ENCODE measurements at places on chromosomes 7 and 10.

GRCh38 chr7:71706597-71706975 lies 574.6 kb downstream of the GALNT17 start:
- DNase-seq, result no peak

DNA sequence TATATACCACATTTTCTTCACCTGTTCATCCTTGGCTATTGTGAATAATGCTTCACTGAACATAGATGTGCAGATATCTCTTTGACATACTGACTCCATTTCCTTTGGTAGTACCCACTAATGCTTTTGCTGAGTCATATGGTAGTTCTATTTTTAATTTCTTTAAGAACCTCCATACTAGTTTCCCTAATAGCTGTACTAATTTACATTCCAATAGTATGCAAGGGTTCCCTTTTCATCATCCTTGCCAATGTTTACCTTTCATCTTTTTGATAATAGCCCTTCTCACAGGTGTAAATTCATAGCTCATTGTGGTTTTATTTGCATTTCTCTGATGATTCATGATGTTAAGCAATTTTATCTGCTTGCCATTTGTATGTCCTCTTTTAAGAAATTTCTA lies 159.9 kb downstream of the CALCR start:
- DNase-seq, result no peak

DNA sequence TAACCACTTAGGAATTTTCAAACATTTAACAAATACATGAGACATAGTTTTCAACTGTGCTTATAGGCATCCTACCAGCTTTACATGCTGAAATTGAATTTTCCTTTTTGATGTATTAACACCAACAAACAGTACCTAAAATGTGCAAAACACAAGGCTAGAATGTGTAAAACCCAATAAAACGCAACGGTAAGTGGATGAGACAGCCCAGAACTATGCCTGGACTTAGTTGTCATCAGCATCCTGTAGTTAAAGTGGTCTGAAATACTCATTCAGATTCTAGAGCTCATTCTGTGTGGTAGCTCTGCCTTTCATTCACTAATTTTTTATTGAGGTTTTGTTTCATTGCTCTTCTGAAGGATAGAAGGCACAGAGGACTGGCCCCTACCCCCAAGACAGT lies 137.1 kb downstream of the BMPER start:
- DNase-seq, result no peak

GRCh38 chr7:130923930-130924329 lies 189.9 kb upstream of the KLF14 start:
- no peak for DNase-seq

- DNase-seq, result no peak
Measured at GRCh38 chr10:14564268-14564744, 210.4 kb downstream of the FAM107B start.

DNA sequence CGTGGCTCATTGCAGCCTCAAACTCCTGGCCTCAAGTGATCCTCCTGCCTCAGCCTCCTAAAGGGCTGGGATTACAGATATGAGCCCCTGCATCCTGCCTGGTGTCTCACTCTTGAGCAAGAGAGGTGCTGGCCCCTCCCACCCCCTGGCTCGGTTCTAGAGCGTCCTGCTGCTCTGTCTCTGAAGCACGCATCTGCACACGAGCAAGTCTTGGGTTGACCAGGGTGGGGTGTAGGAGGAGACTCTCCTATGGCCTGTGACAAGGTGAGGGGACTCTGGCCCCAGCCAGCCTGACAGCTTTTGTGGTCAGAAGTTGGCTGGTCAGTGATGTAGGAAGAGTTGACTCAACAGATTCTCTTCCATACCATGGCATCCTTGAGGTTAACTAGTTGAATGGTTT lies 110.7 kb upstream of the CARD11 start:
- no peak for DNase-seq

GRCh38 chr10:60187691-60188090 lies 202.0 kb downstream of the ANK3 start:
- no peak for DNase-seq

DNA sequence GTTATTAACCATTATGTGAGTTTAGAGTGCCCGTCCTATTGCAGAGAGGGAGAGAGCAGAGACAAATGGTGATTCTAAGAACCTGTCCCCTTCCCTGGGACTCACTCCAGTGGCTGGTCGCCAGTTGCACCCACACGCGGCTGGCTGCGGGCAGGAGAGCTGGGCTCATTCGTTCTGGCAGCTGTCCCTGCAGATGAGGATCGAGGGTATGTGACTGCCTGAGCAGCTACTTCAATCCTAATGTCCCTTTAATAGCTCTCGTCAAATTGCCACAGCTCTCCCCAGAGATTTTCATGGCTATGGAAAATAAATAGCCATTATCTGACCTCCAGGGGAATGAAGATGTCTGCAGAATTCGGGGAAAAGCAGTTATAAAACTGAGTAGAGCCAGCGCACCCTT lies 41.6 kb downstream of the RBM28 start:
- DNase-seq, result no peak

DNA sequence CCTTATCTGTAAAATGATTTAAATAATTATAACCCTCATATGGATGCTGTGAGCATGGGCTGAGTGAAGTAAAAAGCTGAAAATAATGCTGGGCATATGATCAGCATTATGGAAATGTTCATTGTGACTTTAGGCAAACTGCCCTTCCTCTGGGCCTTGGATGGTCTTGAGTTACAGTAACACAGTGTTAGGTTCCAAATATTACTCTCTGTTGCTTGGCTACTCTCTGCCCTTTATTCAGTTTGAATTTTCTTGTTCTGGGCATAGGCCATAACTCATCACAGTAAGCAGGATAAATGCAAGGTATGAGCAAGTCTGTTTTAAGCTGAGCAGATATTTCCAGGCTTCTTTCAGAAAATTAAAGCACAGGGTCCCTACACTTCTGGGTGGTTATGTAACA lies 868.0 kb downstream of the KCNMA1 start:
- no peak for DNase-seq

- DNase-seq, result no peak
Measured at GRCh38 chr7:112056409-112056808, 149.8 kb downstream of the DOCK4 start.

GRCh38 chr7:27434756-27435400 lies 192.3 kb downstream of the EVX1 start:
- no peak for DNase-seq

GRCh38 chr7:18844735-18845134 lies 272.7 kb downstream of the TWIST1 start:
- no peak for DNase-seq

DNA sequence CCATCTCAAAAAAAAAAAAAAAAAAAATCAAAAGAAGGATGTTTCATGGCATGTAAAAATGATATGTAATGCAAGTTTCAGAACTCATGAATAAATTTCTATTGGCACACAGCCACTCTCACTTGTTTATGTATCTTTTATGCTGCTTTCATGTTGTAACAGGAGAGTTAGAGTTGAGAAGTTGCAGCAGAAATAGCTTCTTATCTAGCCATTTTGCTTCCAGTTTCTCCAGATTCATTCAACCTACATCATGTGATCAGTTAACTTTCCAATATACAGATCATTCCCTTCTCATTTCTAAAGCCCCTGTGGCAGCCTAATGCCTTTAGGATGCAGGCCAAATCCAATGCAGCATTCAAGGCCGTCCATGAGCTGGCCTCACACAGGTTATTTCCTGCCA lies 30.4 kb downstream of the ZNF786 start:
- DNase-seq, result no peak

DNA sequence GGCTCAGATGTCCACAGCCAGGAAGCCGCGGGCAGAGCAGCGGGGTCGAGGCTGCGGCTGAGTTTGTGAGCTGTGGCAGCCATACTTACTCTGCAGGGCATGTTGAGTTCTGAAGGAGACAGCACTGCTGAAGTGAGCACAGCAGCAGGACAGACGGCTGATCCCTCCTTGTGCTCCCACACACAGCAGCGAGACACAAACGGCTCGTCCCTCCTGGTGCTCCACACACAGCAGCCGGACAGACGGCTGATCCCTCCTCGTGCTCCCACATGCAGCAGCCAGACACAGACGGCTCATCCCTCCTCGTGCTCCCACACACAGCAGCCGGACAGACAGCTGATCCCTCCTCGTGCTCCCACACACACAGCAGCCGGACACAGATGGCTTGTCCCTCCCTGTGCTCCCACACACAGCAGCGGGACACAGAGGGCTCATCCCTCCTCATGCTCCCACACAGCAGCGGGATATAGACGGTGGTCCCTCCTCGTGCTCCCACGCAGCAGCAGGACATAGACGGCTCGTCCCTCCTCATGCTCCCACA lies 305.1 kb downstream of the PTPRN2 start:
- no peak for DNase-seq

GRCh38 chr7:86158111-86158510 lies 485.6 kb upstream of the GRM3 start:
- DNase-seq, result no peak

DNA sequence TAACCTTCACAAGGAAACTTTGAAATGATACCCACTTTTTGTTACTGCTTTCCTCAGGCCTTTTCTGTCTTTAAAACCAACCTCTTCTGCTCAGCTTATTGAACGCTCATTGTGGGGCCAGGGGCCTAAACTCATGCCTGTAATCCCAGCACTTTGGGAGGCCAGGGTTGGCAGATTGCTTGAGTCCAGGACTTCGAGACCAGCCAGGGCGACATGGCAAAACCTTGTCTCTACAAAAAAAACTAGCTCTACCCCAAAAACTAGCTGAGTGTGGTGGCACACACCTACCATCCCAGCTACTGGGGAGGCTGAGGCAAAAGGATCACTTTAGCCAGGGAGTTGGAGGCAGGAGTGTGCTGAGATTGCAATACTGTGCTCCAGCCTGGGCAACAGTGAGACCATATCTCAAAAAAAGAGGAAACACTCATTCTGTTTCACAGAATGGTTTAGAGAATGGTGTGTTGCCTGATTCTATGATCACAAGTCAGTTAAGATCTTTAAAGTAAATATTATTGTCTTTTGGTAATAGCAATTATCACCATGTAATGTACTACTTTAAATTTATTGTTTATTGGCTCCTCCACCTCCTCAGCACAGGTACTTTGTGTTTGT lies 51.1 kb downstream of the KCTD7 start:
- DNase-seq, result no peak

GRCh38 chr7:84471576-84471975 lies 277.0 kb upstream of the SEMA3A start:
- DNase-seq, result no peak

DNA sequence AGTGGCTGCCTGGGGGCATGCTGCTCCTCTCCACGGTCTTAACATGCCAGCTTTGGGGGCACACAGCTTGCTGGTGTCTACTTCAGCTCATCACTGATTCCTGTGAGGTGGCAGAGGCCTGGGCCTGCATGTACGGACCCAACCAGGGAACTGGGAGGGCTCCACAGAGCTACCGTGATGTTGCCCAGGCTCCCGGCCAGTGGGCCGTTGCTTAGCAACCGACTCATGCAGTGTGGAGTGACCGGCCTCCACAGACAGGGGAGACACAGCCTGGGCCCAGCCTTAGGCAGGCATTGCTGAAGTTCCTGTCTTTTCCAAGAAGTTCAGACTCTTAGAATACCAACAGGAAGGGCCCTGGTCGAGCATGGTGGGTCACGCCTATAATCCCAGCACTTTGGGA lies 25.8 kb upstream of the SH2B2 start:
- DNase-seq, result no peak

GRCh38 chr7:20188567-20188966 lies 28.6 kb downstream of the MACC1 start:
- no peak for DNase-seq

GRCh38 chr7:158740657-158741293 lies 36.2 kb upstream of the NCAPG2 start:
- no peak for DNase-seq

- peak; percentile 28 for DNase-seq
Measured at GRCh38 chr10:121566755-121567154, 31.5 kb downstream of the FGFR2 start.

DNA sequence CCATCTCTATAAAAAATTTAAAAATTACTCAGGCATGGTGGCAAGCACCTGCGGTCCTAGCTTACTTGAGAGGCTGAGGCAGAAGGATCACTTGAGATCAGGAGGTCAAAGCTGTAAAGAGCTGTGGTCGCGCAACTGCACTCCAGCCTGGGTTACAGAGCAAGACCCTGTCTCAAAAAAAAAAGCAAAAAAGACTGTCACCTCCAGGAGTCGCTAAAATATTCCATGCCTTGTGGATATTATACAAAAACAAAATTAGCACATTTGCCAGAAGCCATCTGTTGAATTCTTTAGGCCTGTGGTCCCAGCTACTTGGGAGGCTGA lies 87.0 kb upstream of the SDK1 start:
- no peak for DNase-seq

DNA sequence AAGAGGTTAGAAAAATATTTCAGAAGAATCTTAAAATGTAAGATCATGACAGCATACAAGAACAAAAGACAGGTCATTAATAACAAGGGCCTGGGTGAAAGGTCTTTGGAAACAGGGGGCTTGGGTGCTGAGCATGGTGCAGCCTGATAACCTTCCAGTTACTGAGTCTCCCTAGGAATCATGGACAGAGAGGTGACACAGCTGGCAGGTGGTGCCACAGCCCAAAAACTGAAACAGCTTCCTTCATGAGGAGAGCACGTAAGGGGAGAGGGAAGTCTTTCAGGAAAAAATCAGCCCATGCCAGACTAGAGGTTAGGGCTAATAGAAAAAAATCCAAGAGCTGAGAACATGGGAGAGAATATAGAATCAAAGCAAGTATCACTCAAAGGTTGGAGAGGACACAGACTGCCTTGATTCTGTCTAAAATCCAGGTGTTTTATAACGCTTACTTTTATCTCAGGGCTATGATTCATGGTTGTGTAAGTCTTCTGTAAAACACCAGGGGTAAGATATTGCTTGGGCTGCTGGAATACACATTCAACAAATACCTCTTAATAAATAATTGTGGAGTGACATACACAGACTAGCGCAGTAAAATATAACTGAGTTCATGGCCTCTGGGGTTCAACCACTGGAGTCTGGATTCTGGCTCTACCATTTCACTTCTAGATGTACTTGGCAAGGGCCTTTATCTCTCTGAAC lies 88.1 kb downstream of the SEMA3C start:
- no peak for DNase-seq

DNA sequence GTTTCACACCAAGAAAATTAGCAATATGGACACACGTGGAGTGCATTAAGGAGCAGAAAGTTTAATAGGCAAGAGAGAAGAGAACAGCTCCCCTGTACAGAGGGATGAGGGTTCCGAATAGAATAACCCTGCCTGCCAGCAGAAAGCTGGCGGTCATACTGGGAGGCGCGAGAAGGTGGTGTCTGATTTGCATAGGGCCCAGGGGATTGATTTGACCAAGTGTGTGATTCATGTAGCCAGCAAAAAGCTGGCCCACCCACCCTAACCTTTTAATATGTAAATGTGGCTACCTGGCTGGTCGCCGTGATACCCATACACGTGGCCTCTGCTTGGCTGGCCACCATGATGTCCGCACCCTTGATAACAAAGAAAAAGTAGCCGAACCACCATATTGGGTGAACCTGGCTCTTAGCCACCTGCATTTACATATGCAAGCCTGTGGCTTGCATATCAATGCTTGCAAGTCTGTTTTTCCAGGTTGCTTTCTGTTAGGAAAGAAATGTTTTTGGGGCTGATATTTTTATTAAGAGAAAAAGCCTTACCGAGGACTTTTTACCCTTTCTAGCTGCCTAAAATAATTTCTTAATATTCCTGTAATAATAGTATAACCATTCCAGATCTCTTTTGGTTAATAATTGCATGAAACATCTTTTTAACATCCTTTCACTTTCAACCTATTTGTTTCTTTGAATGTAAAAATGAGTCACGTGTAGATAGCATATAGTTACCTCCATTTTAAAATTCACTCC lies 20.5 kb upstream of the VWDE start:
- DNase-seq, result no peak

Data from caudate nucleus (tissue), 63 donors.